ENCODE measurements at places on chromosomes 2 and 18.

DNA sequence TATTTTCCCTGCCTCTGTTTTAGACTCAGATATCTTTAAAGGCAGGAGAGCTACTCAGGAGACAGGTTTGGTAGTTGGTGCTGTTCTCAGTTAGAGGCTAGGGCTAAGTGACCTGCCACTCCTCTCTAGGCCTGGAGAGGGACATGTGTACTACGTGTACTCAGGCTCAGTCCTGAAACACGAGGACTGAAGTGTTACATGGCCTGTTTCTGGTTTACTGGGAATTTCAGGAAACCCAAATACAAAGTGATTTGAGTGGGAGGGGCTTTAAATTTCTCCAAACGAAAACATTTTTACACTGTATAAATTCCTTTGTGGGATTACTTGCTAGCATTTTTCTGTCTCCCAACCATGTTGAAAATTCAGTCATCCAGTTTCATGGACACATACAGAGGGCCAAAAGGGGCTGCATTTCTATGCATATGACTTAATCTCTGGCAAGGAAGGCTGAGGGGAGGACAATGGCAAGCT is 343.3 kb downstream of the CYP26B1 start:
- no peak for DNase-seq

DNA sequence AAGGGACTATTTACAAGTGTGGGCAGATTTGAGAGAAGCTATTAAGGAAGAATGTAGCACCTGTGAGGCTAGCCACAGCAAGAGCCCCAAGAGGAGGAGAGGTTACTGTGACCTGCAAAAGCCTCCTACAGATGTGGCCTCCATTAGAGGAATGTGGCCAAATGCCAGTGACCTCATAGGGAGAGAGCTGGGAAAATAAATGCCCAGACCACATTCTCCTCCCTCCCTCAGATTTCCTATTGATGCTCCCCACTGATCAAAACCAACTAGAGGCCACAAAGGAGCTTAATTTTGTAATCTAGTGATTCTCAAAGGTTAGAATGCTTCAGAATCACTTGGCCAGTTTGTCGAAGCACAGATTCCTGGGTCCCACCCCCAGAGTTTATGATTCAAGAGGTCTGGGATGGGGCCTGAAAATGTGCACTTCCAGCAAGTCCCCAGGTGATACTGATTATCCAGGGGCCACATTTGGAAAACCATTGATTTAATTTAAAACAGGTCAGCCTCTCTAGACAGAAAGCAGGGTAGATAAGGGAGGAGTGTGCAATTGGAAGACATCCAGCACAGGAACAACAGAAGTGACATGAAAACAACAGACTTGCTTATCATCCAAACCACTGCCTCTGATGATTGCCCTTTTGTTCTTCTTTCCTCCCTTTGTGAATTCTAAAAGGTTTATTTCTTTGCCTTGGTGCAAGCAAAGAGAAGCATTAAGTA is 61.2 kb upstream of the RBBP8 start:
- no peak for DNase-seq

GRCh38 chr2:124888431-124888830 is 863.3 kb downstream of the CNTNAP5 start:
- no peak for DNase-seq

DNA sequence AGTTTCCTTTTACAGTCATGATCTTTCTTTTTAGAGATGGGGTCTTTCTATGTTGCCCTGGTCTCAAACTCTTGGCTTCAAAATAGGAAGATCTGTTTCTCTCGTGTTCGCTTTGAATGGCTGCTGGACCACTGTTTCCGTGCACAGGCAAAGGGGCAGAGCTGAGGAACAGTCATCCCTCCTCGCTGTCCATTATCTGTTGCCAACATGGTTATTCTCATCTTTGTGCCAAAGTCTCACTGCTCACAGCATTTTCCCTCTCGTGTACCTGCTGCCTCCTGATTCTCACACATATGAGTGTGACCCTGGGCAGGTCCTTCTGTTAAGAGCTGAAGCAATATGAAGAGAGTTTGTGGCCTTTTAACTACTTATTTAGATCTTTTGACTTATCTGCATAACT is 28.0 kb upstream of the CCNYL1 start:
- DNase-seq = no peak
